ENCODE measurements at places on chromosomes 5 and 9. TPM values are rescaled to one million over a fixed set of nuclear protein-coding genes. Genes with fewer than 3 reads are reported as not detected.

Gene IRX1
- polyA plus RNA-seq = not detected

- no peak for DNase-seq
These were observed 994.8 kb upstream of the WWC1 start for GRCh38 chr5:167296661-167297060.

DNA sequence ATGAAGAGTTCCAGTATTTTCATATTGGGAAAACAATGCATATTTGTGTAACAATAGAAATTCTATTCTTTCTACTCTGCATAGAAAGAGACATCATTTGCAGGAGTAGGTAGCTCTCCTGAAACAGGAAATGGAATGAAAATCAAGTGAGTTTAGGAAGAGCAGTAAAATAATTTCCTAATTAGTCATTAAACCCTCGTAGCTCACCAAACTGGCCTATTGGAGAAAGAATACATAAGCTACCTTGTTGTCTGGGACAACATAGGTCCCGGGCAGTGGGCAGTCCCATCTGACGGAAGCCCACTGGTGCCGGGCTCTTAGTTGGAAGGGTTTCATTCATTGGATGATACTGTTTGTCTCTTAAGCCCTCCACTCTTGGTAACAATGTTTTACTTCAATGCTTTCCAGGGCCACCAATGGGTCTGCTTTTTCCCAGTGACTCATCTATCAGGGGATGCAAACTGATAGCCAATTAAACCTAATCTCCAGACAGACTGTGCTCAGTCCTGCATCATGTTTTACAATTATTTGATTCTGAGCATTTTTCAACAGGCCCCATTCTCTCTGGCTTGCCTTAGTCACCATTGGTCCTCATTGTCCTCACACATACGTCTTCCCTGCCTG lies 46.5 kb downstream of the GNA14 start:
- DNase-seq = no peak

Gene SLC22A4
- polyA plus RNA-seq = 4.2 TPM

- no peak for DNase-seq
These were observed 20.3 kb upstream of the PCDH1 start for GRCh38 chr5:141898448-141899049.

Measured in A549 (cell line).